Small intestine (tissue), 16 donors: ENCODE measurements at places on chromosomes 3 and 15.

DNA sequence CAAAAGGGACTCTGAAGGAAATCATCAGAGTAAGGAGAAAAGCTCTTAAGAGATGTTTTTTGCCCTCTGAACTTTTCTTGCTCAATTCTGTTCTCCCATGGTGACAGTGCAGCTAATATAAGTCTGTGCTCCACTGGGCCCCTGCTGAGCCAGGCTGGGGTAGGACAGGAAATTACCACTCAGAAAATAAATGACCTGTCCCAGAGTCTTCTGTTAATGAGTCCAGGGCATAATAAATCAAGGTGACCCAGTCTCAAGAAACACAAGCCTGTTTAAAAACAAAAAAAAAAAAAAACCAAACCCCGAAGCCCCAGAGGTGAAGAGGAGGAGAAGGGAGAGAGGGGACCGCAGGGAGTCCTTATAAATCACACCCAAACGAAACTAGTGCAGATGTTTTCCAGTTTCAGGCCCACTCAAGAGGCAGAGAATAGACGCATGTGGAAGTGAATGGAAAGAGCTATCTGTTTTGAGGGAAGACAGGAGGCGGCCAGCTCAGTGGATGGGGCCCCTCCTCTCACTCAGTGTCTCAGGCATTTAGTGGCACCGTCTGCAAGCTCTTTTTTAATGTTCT, 59.8 kb upstream of the BOC start:
- no peak overlapping the region for H3K4me3 ChIP-seq
- H3K36me3 ChIP-seq = no peaks in the 10 kb centered on the region
- peak overlapping the region; percentile 65 for H3K27ac ChIP-seq

- H3K4me1 ChIP-seq = no peaks in the 10 kb centered on the region
- H3K27ac ChIP-seq = no peak overlapping the region
- no peak for DNase-seq
Measured at GRCh38 chr3:184636741-184637316, 75.0 kb downstream of the MAGEF1 start.

- no peak for DNase-seq
- H3K4me3 ChIP-seq = no peak overlapping the region
- H3K4me1 ChIP-seq = no peaks in the 10 kb centered on the region
- H3K27ac ChIP-seq = no peak overlapping the region
- no peaks in the 10 kb centered on the region for H3K27me3 ChIP-seq
Measured at GRCh38 chr3:52694528-52695189, 8.8 kb downstream of the GNL3 start.

DNA sequence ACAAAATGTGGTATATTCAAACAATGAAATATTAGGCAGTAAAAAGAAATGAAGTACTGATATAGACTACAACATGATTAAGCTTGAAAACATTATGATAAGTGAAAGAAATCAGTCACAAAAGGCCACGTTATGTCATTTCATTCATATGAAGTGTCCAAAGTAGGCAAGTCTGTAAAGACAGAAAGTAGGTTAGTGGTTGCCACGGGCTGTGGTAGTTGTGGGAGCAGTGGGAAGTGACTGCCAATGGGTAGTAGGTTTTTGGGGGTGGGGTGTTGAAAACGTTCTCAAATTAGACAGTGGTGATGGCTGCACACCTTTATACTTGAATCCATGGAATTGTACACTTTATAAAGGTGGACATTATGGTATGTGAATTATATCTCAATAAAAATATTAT, 12.1 kb downstream of the GALNT15 start:
- H3K36me3 ChIP-seq = no peaks in the 10 kb centered on the region
- H3K4me1 ChIP-seq = no peaks in the 10 kb centered on the region
- no peak overlapping the region for H3K4me3 ChIP-seq
- no peak for DNase-seq
- H3K27ac ChIP-seq = no peak overlapping the region

DNA sequence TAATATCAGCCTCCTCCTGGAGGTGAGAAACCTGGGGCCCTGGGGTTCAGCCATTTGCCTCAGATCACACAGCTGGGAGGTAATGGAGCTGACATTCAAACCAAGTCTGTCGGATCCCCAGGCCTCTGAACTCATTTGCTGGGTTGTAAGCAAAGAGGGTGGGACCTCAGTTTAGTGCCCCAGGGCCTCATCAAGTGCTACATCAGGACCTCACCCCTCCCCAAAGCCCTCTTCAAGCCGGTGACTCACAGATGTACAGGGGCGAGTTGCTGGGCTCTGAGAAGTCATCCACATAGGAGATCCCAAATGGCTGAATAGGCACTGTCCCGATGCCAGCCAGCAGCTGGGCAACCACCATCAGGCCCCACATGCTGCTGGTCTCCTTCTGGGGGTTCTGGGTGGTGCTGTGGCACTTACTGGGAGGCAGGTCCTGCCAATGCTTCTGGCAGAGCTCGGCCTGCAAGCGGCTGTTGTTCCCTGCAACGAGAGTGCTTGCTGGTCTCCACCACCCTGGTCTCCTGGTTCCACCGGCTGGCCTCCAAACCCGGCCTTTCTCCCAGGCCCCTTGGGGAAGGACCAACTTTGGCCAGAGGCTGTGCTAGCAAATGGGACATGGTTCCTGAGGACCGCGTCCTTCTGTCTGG, 59.2 kb upstream of the RAB6B start:
- DNase-seq = no peak
- no peak overlapping the region for H3K4me3 ChIP-seq
- no peaks in the 10 kb centered on the region for H3K36me3 ChIP-seq
- H3K27me3 ChIP-seq = no peaks in the 10 kb centered on the region
- H3K27ac ChIP-seq = no peak overlapping the region

- H3K27me3 ChIP-seq = no peaks in the 10 kb centered on the region
- no peaks in the 10 kb centered on the region for H3K36me3 ChIP-seq
- H3K4me3 ChIP-seq = no peak overlapping the region
- H3K27ac ChIP-seq = no peak overlapping the region
Measured at GRCh38 chr3:187497052-187497451, 128.9 kb downstream of the RTP4 start.
